ENCODE measurements at places on chromosomes 3 and 15.

DNA sequence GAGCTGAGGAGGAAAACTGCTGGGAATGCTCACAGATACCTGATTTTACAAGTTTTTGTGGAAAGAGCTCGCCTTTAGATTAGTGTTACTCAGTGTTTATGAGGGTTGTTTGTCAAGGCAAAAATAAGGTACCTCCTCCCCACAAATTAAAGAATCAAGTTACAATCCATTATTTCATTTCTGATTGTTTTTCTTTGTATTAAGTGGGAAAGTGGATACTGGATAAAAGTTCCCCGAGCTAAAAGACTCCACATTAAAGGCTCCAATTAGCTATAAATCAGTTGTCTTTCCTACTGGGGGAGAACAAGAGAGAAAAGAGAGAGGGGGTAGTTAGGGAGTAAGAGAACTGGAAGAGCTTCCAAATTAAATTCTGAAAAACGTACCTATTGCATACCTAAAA, 1.9 kb downstream of the ALDH1A2 start:
- no peak for DNase-seq

GRCh38 chr3:4976109-4976508, 3.1 kb upstream of the BHLHE40 start:
- no peak for DNase-seq

DNA sequence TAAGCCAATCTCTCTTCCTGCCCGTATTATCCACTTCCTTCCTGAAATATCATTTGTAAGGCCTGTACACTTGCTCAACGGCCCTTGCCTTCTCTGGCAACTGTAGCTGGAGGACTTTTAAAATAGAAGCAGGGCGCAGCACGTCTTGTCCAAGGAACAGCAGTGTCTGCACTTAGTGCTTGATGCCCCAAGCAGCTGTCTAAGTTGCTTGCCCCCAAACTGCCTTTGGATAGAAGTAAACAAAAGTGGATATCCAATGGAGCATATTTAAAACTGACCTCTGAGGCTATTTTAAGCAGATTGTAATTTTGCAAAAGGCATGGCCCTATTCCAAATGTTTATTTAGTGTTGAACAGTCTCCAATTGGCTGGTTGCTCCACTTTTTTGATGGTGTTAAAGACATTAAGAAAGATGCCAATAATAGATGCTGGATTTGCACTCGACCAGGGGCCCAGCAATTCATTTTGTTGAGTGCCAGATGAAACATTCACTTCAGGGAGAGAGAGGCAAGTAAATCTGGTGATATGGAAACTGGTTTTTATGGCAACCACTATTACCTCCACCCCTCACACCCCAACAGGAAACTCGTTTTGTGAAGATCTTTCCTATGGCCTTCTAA, 526.8 kb upstream of the TBL1XR1 start:
- DNase-seq, result no peak

- no peak for DNase-seq
Observed at GRCh38 chr15:72800833-72801481, 17.4 kb upstream of the ADPGK start.

GRCh38 chr3:127491323-127491722, 99.2 kb downstream of the TPRA1 start:
- no peak for DNase-seq

- DNase-seq, result no peak
Observed at GRCh38 chr15:89998141-89998661, 2.9 kb upstream of the ZNF710 start.

- no peak for DNase-seq
Observed at GRCh38 chr3:183301937-183302580, 49.0 kb downstream of the B3GNT5 start.
